ENCODE measurements at places on chromosomes 6 and 20. TPM values are rescaled to one million over a fixed set of nuclear protein-coding genes. Genes with fewer than 3 reads are reported as not detected.

The SUMO4 gene
- not detected for polyA plus RNA-seq

The C20orf204 gene
- polyA plus RNA-seq, result 12.1 TPM

The EPPIN gene
- not detected for polyA plus RNA-seq

The FAM83B gene
- polyA plus RNA-seq, result not detected

The PLEKHG1 gene
- polyA plus RNA-seq, result 3.6 TPM

The HSF2 gene
- 36.2 TPM for polyA plus RNA-seq

The SNX14 gene
- 23.0 TPM for polyA plus RNA-seq

The SRF gene
- polyA plus RNA-seq, result 16.8 TPM

The TMEM30A gene
- polyA plus RNA-seq, result 56.7 TPM

The PRRC2A gene
- polyA plus RNA-seq, result 292 TPM

The C20orf144 gene
- 0.14 TPM for polyA plus RNA-seq

The STX16 gene
- 23.8 TPM for polyA plus RNA-seq

The SCRT2 gene
- 0.98 TPM for polyA plus RNA-seq

The APCDD1L gene
- polyA plus RNA-seq, result 1.4 TPM

The PROKR2 gene
- polyA plus RNA-seq, result not detected

The RIMS1 gene
- polyA plus RNA-seq, result 2.0 TPM

The MEI4 gene
- not detected for polyA plus RNA-seq

The ZNF451 gene
- polyA plus RNA-seq, result 7.8 TPM

The SPATS1 gene
- not detected for polyA plus RNA-seq

The SNX21 gene
- polyA plus RNA-seq, result 18.8 TPM

The RIOK1 gene
- polyA plus RNA-seq, result 14.7 TPM

The MAK gene
- polyA plus RNA-seq, result 0.37 TPM

The COL9A1 gene
- 0.92 TPM for polyA plus RNA-seq

The PRPF6 gene
- polyA plus RNA-seq, result 196 TPM

The SLC22A2 gene
- 0.58 TPM for polyA plus RNA-seq

The KCNK15 gene
- 0.12 TPM for polyA plus RNA-seq

The PRDM13 gene
- polyA plus RNA-seq, result 2.5 TPM

The SRSF12 gene
- polyA plus RNA-seq, result 5.8 TPM

Measured in brain (organoid and tissue), 16 donors.